ENCODE measurements at places on chromosomes 3 and 15.
A peak's percentile ranks its signal among the peaks of the same experiment; 100 is the strongest.

DNA sequence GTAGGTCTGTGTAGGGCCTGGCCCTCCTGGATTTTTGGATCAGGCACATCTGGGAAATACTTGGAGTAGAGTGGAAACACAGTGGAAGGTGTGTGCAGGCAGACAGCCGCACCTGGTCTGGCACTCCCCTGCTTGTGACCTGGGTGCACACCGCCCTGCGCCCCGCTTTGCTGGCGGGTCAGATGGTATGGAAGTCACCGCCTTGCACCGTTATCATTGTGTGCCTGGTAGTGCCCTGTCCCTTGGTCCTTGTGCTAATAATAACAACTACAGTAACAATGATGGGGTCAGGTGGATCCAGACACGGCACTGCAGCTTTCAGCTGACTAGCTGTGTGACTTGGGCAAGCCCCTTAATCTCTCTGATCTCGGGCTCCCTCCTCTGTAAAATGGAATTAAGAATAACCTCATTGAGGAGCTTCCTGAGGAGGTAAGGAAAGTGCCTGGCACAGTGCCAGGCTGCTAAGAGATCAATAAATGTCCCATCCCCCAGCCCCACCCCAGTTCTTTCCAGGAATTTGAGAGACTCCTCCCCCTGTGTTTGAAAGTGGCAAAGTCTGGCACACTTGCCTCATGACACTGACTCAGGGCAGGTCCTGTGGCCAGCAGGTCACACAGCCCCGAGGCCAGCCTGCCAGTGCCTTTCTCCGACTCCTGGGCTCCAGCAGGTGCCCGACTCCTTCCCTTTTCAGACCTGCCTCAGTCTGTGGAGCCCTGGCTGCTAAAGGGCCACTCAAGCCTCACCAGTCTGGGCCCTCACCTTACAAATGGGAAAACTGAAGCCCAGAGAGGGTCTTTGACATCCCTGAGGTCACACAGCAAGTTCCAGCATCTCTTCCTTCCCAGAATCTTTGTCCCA, 9.8 kb downstream of the ISG20 start:
- no peak for DNase-seq

GRCh38 chr3:27659279-27660021, 62.7 kb downstream of the EOMES start:
- peak; percentile 23 for DNase-seq

- no peak for DNase-seq
Measured at GRCh38 chr3:166211451-166211850, 374.2 kb upstream of the BCHE start.

GRCh38 chr15:42954291-42954690, 33.7 kb upstream of the TTBK2 start:
- DNase-seq, result no peak

GRCh38 chr3:32557640-32558352, 12.9 kb downstream of the DYNC1LI1 start:
- DNase-seq, result no peak

- no peak for DNase-seq
Measured at GRCh38 chr3:192864941-192865340, 52.7 kb downstream of the MB21D2 start.

GRCh38 chr3:108610651-108611050, 21.1 kb downstream of the DZIP3 start:
- no peak for DNase-seq

GRCh38 chr3:70849911-70850699, 537.7 kb upstream of the MDFIC2 start:
- DNase-seq, result no peak

DNA sequence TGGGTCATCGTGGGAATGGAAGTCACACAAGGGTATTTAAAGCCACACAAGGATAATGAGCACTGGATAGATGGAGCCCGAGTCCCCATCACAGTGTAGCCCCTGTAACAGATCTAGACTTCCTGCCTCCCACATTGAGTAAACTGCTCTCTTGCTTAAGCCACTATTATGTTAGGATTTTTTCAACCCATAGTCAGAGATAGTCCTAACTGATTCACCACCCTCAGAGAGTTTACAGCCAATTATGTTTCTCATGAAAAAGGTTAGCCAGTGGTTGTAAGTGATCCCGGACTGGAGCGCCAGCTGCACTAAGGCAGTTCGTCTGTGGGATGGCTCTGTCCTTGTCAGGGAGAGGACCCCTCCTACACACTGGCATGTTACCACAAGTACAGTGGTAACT, 77.0 kb downstream of the KLF13 start:
- DNase-seq, result no peak

DNA sequence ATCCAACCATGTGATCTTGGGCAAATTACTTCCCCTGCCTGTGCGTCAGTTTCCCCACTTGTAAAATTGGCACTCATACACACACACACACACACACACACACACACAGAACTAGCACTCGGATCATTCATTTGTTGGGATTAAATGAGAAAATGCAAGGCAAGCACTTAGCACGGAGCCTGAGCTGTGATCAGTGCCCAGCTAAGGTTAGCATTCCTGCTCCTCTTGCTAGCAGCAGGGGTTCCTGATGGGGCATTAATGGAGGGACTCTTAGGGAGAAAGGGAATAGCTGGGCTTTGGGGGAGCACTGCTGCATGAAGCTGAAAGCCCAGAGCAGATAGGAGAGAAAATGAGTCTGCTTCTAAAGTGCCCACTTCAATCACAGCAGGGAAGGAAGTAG, 187.7 kb upstream of the C2CD4B start:
- DNase-seq, result no peak

DNA sequence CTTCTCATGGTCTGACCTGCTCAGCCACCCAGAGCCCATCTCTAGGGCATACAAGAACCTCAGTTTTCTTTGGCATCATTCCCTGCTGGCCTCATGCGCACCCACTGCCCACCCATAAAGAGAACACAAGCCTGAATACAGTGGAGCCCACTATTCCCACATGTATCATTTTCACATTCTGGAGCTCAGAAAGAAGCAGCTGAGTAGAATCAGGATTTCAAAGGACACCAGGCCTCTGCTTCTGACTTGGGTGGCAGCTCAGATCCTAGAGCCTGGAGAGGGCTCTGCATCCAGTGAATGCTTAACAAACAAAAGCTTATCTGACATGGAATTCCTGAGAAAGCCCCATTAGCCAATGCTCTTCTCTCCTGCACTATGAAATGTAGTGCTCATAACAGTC, 34.7 kb downstream of the RBP2 start:
- DNase-seq, result no peak

DNA sequence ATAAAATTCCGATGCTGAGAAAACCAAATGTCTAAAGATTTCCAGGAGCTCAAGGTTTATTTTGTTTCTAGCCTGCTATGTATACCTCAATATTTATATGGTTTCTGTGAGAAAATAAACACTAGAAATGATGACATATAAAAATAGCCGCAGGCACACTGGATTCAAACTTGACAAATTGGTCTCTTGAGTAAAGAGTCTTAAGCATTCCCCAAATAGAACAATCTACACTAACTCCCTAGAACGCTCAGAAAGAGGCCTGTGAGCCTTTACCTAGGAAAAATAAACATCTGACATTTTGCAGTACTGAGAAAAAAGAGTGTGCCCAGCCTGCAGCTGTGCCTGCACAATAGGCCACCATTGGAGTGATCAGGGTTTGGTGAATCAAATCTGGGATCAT, 75.2 kb downstream of the NEK10 start:
- no peak for DNase-seq

DNA sequence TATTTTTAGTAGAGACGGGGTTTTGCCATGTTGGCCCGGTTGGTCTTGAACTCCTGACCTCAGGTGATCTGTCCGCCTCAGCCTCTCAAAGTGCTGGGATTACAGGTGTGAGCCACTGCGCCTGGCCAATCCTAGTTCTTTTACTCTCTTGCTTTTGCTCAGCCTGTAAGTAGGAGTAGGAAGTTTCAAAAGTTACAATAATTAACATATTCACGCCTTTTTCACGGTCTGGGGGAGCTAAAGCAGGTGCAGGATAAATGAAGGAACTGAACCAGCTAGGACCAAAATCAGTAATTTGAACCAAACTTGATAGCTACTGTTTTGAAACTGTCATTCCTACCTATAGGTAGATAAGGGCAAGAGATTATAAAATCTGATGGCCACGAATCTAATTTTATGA, 98.5 kb downstream of the CACNA1D start:
- DNase-seq, result no peak

DNA sequence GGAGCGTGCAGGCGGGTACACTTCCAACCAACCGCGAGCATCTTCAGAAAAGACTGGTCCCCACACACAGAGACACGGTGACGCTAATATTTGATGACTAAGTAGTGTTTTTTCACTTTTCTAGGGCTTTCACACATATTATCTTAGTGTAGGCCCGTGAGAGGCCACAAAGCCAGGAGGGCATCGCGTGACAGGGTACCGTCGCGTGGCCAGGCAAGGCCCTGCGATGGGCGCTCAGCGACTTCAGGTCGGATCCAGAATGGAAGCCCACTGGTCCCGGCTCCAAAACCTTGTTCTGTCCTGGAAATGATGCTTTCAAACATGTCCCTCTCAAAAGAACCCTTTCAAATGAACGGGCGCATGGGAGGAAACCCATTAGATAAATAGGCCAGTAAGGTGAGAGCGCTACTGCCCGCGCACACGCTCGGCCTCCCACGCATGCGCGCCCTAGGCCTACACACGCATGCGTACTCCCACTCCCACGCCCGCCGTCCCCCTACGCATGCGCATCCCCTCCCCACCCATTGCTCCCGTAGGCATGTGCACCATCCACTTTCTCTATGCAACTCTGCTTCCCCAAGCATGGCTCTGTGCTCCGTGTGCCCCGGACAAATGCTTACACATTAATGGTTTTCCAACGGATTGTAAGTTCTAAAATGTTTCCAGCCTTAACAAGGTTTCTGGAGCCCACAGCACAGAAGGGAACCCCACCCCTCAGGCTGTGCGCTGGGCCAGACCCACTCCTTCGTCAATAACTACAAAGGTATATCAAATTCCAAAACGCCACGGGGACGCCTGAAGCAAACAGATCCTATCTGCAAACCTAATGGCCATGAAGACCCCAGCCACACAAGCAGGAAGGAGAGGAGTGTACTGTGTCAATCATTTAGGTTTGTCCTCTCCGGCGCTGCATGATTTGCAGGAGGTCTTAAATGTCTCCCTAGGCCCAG, 72.1 kb downstream of the OCA2 start:
- DNase-seq, result no peak

DNA sequence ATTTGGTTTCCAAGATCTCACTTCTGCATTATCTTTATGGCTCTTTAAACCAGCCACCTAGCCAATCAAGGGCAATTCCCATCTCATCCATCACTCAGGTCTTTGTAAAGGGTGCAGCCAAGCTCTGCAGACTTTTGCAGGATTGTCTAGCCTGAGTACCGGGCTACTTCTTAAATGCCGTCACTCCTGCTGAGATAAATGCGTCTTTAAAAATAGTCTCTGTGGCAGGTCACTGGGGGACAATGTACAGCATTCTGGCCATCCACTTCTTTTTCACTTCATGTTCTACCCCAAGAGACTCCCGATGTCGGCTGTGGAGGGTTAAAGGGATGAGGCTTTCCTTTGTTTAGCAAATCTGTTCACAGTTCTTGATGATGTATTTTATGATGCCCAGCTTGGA, 194.7 kb downstream of the SV2B start:
- no peak for DNase-seq

DNA sequence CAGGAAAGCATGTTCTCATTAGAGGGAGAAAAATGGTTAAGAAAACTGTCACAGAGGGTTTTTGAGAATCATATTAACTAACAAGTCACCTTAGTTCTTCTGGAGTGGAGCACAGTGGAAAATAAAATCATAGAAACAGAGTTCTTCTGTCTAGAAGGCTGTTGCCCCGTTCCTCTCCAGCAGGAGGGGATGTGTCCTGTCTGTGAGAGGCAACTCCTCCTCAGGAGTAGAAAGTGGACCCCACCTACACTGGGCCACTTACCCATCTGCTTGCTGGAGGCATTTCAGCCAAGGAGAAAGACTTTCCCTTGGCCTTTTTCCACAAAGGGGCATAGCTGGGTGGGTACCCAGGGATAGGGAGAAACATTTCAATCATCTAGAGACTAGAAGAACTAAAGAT, 106.6 kb downstream of the SSR3 start:
- peak; percentile 9 for DNase-seq

DNA sequence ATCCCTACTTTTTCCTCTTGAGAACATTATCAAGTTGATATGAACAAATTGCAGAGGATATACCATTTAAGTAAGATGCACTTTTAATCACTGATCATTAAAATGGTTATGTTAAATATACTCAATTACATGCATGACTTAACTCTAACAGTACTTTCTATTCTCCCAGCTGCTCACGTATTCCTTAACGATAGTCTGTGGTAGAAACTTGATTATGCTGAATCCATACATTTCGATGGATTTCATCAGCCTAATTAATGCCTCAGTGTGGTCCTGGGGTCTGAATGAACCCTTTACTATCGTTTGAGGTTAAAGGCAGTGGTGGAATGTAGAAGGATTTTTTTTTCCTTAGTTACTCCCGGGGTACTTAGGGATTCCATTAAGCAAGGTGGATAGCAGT, 18.6 kb downstream of the SOX2 start:
- no peak for DNase-seq

DNA sequence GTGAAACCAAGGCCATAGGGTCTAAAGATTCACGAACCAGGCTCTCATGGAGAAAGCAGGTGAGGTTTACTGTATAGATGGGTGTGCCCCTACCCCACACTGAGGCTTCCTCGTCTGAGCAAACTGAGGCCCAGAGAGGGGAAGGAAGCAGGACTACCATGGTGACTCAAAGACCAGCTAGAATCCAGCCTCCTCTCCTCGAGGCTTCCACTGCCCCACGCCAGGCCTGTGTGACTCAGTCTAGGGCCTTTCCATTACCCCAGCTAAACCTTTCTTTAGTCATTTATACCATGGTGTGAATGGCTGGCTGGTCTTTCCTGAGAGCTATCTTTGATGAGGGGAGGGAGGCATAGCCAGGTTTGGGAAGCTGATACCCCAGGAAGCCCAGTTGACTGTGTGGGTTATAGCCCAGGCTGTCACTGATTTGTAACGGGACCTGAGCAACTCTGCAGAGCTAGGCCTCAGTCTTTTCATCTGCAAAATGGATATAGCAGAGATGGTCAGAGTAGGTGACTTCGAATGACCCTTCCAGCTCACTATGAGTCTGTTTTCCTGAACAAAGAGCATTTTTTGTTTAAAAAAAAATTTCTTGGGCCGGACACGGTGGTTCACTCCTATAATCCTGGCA, 3.0 kb upstream of the RHO start:
- DNase-seq, result no peak

GRCh38 chr3:105744202-105744601, 124.6 kb downstream of the CBLB start:
- DNase-seq, result no peak

- DNase-seq, result no peak
Measured at GRCh38 chr15:68580883-68581155, 2.0 kb downstream of the CORO2B start.

Measured in T-helper 17 cell (primary cell).